AG08395 (cell line): ENCODE measurements at places on chromosomes 1 and 21.

- DNase-seq, result peak; percentile 48
Observed at GRCh38 chr1:199723250-199723956, 304.1 kb upstream of the NR5A2 start.

DNA sequence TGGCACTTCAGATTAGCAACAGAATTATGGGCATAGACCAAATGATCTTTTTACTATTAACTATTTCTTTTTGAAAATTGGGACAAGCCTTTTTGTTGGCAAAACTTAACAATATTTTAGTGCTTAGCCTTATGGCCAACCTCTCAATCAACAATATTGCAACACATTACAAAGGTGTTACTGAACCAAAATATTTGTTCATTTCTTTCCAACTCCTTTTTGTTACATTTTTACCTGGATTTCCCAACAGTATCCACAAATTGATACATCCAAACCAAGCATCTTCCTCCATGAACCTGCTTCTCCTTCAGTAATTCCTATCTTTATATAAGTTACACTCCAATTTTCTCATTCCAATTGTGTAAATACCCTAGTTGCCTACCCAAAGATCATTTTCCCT lies 1.5 kb upstream of the AMPD1 start:
- DNase-seq, result no peak

DNA sequence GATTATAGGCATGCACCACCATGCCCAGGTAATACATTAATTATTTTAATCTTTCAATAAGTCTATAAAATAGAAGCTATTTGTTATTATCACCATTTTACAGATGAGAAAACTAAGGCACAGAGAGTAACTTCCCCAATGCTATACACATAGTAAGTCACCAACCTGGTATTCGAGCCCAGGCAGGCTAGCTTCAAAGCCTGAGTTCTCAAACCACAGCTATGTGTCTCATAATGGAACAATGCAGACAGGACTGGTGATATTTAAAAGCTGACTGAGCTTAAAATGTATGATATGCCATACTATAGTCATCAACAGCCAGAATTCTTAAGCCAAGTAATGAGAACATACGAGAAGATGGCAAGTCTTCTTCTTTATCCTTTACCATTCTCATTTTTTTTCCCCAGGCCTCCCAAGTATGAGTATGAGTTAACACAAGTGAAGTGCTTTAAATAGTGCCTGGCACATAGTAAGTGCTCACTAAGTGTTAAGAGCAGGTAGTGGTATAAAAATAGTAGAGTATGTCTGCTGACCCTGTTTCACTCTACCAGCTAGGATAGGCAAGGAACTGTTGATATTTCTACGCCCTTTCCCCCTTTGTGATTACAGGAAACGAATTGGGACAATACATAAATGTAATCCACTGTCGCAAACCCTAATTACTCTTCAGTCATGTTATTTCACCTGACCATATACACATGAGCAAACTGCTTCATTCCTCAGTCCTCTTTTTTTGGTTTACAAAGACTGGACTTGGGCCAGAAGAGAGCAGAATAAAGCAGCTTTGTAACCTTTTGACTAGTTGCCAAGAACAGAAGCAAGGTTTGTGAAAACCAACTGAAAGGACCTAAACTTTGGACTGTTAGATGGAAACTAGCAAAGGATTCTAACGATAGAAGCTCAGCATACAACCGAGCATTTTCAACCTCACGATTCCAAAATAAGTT lies 9.5 kb downstream of the EYA3 start:
- DNase-seq, result peak; percentile 27

DNA sequence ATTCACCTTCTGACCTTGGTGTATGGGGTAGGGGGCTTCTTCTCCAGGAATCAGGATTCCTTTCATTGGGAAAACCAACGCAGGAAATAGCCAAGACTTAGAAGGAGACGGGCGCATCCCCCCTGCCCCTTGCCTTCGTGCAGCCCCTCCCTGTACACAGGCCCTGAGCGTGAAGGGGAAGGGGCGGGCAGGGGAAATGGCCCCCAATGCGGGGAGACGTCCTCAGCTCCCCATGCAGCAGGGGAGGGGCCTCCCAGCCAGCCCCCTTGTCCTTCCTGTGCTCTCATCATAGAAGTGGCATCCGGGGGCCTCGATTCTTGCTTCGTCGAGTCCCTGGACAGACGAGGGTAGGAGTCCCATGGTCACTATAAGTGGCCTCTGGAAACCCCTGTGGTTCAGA lies 116.9 kb downstream of the AJAP1 start:
- DNase-seq, result no peak

GRCh38 chr1:59707178-59707791 lies 107.5 kb upstream of the HOOK1 start:
- peak; percentile 94 for DNase-seq

DNA sequence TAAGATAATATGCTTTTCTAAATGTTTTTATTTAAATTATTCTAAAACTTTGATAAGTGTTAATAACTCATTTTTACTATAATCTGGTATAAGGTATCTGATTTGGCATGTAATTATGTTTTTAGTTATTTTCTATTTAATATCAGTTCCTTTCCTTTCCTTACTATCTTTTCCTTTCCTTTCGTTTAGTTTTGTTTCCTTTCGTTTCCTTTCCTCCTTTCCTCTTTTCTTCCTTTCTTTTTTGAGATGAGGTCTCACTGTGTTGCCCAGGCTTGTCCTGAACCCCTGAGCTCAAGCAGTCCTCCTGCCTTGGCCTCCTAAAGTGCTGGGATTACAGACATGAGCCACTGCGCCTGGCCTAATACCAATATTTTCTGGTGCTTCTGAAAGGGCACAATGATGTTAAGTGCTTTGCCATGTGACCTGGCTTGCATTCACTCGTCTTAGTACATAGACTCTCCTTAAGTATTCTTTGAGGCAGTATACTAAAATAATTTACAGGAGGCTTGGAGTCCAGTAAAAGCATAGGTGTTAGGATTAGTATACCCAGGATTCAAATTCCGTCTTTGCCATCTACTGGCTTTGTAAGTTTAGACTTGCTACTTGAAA lies 18.7 kb downstream of the MIER1 start:
- no peak for DNase-seq

GRCh38 chr1:3467096-3468036 lies 12.9 kb downstream of the ARHGEF16 start:
- DNase-seq, result no peak

- no peak for DNase-seq
Observed at GRCh38 chr1:5551274-5551975, 440.8 kb downstream of the NPHP4 start.

- DNase-seq, result no peak
Observed at GRCh38 chr1:66809245-66809644, 8.2 kb upstream of the INSL5 start.

GRCh38 chr1:26408604-26409003 lies 2.0 kb upstream of the LIN28A start:
- DNase-seq, result peak; percentile 88

- no peak for DNase-seq
Observed at GRCh38 chr21:41763398-41763931, 3.4 kb downstream of the RIPK4 start.

GRCh38 chr1:47991673-47992072 lies 5.5 kb downstream of the TRABD2B start:
- no peak for DNase-seq

DNA sequence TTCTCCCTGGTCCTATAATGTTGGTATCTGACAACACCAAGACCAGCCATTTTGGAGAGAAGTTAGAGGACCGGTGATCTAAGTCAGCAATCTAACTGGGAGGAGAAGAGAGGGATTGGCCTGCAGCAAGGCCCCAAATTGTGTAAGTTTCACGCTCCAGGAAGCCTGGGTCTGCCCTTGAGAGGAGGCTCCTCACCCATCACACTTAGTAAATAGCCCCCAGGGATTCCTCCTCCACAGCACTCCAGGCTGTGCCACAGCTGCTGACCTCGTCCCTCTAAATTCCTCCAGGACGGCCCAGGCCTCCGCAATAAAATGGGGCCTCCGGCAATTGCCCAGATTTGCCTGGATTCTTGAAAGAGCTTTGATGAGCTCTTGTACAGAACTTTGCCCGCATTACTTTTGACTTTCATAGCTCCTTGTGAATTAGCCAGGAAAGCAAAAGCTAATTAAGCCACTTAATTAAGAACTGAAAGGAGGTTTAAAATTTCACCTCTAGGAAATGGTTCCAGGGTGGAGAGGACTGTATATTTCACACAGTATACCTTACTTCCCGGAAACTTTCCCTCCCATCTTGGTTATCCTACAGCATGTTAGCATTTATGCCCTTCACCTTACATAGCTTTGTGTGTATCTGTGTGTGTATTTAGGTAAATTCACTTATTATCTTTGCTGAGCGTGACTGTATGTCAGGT lies 90.5 kb downstream of the LAMC2 start:
- no peak for DNase-seq

DNA sequence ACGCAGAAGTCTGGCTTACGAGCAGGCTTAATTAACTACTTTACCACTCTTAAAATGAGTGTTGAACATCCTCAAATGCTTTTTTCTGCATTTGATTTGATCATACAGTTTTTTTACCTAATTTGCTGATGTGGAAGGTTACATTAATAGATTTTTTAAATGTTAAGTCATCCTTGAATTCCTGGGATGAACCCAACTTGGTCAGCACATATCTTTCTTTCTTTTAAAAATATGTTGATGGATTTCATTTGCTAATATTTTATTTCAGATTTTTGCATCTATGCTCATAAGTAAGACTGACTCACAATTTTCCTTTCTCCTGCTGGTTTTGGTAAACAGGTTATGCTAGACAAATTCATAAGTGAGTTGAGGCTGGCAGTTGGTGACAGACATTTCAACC lies 82.9 kb downstream of the LHX4 start:
- no peak for DNase-seq

- no peak for DNase-seq
Observed at GRCh38 chr1:219215477-219215876, 41.8 kb downstream of the LYPLAL1 start.

GRCh38 chr1:31505911-31506497 lies 70.3 kb upstream of the TINAGL1 start:
- peak; percentile 74 for DNase-seq

DNA sequence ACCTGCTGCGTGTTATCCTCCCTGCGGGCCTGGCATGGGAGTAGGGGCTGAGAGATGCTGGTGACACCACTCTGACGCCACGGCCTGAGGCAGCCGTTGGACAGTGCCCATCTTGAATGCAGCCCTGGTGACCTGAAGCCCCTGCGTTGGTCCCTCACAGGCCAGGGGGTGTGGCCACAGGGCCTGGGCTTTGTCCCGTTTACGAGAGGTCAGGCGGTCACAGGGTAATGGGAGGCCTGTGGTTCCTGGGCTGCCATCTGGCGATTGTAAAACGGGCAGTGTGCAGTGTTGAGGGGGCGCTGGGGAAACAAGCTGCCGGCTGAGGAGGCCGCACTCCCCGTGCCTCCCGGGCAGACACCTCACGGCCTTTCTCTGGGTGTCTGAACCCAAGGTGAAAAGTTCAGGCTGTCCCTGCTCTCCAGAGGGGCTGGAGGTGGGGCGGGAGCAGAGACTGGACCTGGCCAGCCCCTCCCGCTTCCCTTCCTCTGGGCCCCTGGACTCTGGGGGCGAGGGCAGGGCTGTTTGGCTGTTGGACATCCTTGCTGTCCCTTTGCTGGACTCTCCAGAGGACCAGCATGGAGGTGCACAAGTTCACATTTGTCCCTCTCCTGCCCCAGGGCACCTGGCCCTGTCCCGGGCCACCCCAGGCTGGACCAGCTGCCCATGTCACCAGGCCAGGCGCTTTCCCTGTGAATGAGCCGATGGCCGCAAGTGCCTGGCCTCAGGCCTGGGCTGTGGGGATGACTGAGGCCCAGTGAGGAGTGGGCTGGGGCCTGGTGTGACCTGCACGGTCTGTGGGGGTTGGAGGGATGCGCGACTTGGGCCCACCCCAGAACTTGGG lies 42.4 kb downstream of the SKI start:
- no peak for DNase-seq

- no peak for DNase-seq
Observed at GRCh38 chr1:239997160-239997514, 94.5 kb upstream of the FMN2 start.

DNA sequence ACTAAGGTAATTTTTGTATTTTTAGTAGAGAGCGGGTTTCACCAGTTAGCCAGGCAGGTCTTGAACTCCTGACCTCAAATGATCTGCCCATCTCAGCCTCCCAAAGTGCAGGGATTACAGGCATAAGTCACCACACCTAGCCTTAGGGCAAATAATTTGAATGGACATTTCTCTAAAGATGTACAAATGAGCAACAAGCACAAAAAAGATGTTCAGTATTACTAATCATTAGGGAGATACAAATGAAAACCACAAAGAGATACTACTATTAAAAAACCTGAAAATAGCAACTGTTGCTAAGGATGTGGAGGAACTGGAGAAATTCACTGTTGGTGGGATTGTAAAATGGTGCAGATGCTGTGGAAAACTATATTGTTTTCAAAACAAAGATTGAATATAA lies 79.1 kb downstream of the GABPA start:
- no peak for DNase-seq

GRCh38 chr1:169890761-169891538 lies 2.7 kb downstream of the SCYL3 start:
- no peak for DNase-seq

GRCh38 chr1:2591233-2591580 lies 4.6 kb downstream of the PRXL2B start:
- DNase-seq, result no peak

DNA sequence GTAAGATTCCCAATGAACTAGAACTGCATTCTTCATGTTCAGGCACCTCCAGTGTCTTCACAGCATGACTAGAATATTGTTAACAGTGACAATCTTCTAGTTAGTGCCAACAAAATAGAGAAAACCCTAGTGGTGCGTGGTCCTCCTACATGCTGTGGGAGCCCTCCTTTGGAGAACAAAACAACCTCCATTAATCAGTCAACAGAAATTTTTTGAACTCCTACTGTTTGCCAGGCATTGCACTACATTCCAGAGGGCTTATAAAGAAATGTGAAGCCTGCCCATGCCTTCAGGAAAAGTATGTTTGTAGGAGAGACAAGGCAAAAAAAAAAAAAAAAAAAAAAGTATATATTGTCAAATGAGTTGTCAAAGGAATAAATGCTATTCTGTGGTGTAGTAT lies 252.7 kb downstream of the LRRC40 start:
- no peak for DNase-seq

DNA sequence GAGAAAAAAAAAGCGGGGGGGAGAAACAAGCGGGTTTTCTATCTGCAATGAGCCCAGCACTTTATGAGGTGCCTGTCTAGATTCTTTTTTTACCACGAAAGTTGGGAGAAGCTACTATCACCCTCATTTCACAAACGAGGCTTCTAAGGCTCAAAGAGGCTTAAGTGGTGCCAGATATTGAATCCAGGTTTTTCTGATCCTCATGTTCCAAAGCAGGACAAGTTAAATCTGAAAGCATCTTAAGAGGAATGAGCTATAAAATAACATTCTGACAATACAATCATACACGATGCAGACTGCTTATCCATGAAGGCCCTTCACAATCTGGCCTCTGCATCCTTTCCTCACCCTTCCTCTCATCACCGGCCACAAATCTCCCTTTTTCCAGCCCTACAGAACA lies 549.1 kb downstream of the SMYD3 start:
- no peak for DNase-seq

- DNase-seq, result no peak
Observed at GRCh38 chr1:57040811-57041210, 75.0 kb upstream of the C8B start.

- peak; percentile 24 for DNase-seq
Observed at GRCh38 chr1:56330391-56331026, 248.9 kb downstream of the PLPP3 start.

- DNase-seq, result no peak
Observed at GRCh38 chr1:13228343-13228781, 2.4 kb upstream of the PRAMEF18 start.

GRCh38 chr21:17552410-17552809 lies 39.6 kb downstream of the CXADR start:
- no peak for DNase-seq

GRCh38 chr1:10537082-10537766 lies 62.5 kb downstream of the PEX14 start:
- DNase-seq, result no peak

- peak; percentile 60 for DNase-seq
Observed at GRCh38 chr1:224747578-224747977, 131.5 kb downstream of the CNIH3 start.
